Gastrocnemius medialis (tissue), 4 donors: ENCODE measurements at places on chromosomes 4 and X. TPM values are rescaled to one million over a fixed set of nuclear protein-coding genes. Genes with fewer than 3 reads are reported as not detected.

TMEM144 gene
- total RNA-seq = 0.51 TPM

NPFFR2 gene
- total RNA-seq = not detected

EIF2S3 gene
- 50.8 TPM for total RNA-seq

F9 gene
- total RNA-seq = not detected

POU4F2 gene
- not detected for total RNA-seq

FAM9C gene
- not detected for total RNA-seq

SOWAHB gene
- 0.12 TPM for total RNA-seq

TSPAN7 gene
- total RNA-seq = 38.1 TPM

BTK gene
- total RNA-seq = 1.00 TPM

FBXW7 gene
- 30.0 TPM for total RNA-seq

OTUD4 gene
- total RNA-seq = 49.8 TPM

HTN1 gene
- total RNA-seq = not detected

ELOVL6 gene
- 0.42 TPM for total RNA-seq

TADA2B gene
- 55.4 TPM for total RNA-seq

UGT2B11 gene
- not detected for total RNA-seq

FABP2 gene
- total RNA-seq = not detected

RNF150 gene
- 6.8 TPM for total RNA-seq

MAGEB17 gene
- total RNA-seq = not detected

DMRTC1B gene
- total RNA-seq = not detected

MID2 gene
- 25.4 TPM for total RNA-seq

HMX1 gene
- not detected for total RNA-seq

CMC4 gene
- total RNA-seq = 13.0 TPM

DUX4 gene
- not detected for total RNA-seq

OPN1MW2 gene
- total RNA-seq = not detected

CLRN2 gene
- total RNA-seq = not detected

NPY2R gene
- not detected for total RNA-seq

RAB40AL gene
- total RNA-seq = 0.97 TPM

NEIL3 gene
- not detected for total RNA-seq

RRH gene
- total RNA-seq = not detected

UGT2B10 gene
- not detected for total RNA-seq

MAGED4 gene
- 0.49 TPM for total RNA-seq

HELT gene
- total RNA-seq = not detected

CDS1 gene
- 0.07 TPM for total RNA-seq
